ENCODE measurements at places on chromosomes 16 and 17.

- DNase-seq, result no peak
Measured at GRCh38 chr17:34220752-34221395, 34.2 kb upstream of the CCL2 start.

- no peak for DNase-seq
Measured at GRCh38 chr17:16462070-16462864, 29.7 kb downstream of the LRRC75A start.

- no peak for DNase-seq
Measured at GRCh38 chr16:52993179-52993578, 59.5 kb downstream of the CHD9NB start.

- DNase-seq, result no peak
Measured at GRCh38 chr17:246226-246625, 64.8 kb upstream of the DOC2B start.

DNA sequence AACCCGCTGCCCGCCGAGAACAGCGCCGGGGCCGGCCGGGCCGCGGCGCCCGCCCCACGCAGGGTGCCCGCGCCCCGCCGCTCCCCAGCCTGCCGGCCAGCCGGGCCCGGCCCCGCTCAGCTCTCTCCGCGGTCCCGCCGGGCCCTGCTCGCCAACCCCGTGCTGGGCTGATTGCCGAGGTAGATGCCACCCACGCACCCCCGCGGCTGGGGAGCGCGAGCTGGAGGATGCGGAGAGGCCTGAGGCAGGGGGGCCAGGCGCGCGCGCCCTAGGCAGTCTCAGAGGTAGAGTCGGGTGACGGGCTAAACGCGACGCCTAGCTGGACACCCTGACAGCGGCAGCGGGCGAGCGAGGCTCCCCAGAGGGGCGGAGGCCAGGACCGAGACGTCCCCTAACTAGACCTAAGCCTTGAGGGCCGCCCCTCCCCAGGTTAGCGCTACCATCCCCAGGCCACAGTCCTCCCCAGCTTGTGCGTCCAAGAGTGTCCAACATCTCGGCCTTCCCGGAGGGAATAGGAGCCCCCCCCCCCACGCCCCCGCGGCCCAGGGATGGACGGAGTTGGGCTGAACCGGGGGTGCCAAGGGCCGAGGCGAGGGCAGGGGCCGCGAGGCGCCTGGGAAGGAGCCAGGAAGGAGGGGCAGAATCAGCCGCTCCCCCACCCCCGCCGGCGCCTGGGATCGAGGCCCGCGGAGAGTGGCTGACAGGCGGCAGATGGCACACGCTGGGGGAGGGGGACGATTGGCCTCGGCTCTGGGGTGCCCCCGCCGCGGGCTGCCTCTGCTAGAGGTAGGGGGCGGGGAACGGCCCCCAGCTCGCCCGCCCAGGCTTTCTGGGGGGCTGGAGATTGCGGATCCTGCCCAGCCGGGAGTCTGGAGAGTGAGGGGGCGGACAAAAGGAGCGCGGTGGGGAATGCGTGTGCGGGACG lies 2.5 kb upstream of the ZNF423 start:
- DNase-seq, result no peak

- DNase-seq, result no peak
Measured at GRCh38 chr16:10729104-10730048, 14.3 kb upstream of the NUBP1 start.

- peak; percentile 58 for DNase-seq
Measured at GRCh38 chr17:42183741-42184711, 1.2 kb downstream of the HCRT start.

GRCh38 chr17:1484676-1485422 lies 7.6 kb downstream of the MYO1C start:
- peak; percentile 39 for DNase-seq

DNA sequence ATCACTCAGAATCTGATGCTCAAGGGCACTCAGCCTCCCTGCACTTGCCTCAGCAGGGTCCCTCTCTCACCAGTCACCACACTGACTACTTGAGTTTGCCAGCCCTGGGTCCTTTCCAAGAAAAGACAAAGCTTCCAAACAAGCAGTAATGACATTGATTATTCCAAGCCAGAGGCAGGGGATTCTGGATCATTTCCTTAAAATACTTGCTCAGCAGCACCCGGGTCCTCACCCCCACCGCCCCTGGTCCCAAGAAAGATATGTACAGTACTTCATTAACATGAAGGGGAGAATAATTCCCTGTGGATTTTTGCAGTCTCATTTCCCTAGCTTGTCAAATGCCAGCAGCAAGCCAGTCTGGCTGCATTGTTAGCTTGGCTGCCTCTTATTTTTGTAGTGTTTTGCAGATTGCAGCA lies 83.2 kb upstream of the GNAO1 start:
- DNase-seq, result no peak

DNA sequence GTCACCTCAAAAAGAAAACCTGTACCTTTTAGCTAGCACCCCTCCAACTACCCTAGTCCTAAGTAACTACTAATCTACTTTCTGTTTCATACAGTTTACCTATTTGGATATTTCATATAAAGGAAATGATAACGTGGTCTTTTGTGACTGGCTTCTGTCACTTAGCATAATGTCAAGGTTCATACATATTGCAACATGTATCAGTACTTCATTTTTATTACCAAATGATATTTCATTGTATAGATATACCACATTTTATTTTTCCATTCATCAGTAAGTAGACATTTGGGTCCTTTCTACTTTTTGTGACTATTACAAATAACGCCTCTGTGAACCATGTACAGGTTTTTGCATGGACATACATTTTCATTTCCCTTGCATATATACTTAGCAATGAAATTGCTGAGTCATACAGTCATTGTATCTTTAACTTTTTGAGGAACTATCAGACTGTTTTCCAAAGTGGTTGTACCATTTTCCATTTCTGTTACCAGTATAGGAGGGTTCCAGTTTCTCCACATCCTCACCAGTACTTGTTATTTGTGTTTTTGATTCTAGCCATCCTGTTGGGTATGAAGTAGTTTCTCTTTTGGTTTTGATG lies 23.7 kb downstream of the MOSMO start:
- DNase-seq, result no peak

DNA sequence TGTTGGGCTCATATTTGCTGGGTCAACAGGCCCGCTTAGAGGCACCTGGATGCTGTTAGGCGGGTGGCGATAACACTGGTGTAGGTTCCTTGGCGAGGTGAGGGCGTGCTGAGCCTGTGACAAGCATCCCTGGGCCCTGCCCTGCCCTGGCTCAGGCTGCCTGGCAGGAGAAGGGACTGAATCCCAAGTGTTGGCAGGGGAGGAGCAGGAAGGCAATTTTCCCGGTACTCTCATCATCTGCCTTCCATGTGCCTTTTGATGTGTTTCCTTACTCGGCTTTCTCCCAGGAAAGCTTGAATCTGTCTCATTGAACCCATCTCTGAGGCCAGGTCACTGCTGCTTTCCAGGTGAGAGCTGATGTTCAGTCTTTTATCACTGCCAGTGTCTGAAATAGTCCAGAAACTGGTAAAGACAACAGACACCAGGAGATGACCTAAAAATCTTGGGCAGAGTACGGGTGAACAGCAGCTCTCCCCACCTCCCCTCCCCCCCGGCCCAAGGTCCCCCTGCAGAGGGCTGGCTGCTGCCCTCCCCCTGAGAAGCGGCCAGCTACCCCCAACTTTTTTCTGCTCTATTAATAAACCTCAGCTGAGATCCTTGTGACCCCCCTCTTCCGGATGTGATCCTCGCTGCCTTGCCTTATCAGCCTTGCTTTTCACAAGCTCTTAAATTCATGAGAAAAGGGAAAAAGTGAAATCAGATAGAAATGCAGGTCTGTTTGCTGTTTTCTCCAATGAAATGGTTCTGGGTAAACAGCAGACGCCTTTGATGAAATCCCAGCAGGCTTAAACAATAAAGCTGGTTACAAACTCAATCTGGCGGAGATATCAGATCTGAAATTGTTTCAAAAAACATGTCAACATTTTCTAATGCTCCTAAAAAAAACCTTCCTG lies 29.0 kb downstream of the RTN4RL1 start:
- DNase-seq, result no peak

- DNase-seq, result no peak
Measured at GRCh38 chr16:88610909-88611812, 27.2 kb upstream of the IL17C start.

DNA sequence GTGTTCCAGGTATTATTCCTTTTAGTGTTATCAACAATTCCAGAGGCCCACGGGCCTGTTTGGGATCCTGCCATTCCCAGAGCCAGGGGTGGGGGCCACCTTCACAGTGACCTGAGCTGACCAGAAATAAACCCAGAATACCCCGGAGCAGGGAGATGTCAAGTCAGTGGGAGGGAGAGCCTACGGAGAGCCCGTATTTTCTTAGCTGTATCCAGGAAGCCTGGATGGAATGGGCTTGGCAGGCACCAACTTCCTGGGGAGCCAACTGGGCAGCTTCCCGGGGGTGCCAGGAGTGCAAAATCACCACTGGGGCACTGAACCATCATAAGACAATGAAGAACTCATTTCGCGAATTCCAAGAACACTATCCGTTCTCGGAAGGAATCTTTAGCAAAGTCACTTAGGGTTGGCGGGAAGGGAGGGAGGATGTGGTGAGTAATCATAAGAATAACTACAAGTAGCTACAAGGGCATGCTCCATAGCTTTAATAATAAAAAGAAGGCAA lies 13.2 kb upstream of the MRTFB start:
- DNase-seq, result no peak

DNA sequence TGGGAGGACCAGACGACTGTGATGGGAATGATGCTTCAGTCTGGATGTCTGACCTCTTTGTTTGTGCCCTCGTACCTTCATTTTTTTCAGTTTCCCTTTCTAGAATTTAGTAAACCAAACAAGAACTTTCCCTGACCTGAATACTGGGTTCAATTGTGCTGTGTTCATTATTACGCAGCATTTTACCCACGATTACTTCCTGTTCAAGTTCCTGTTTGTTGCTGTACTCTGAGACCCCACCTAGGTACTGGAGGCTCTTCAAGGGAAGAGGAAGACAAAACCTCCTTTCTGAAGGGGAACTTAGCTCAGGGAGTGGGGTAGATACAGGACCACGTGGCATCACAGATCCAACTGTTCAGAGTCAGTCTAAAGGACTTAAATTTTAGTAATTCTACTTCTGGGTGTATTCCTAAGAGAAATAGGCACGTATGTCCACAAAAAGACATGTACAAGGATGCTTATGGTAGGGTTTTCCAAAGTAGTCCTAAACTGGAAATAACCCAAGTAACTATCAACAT lies 9.2 kb upstream of the PRKCB start:
- DNase-seq, result no peak

DNA sequence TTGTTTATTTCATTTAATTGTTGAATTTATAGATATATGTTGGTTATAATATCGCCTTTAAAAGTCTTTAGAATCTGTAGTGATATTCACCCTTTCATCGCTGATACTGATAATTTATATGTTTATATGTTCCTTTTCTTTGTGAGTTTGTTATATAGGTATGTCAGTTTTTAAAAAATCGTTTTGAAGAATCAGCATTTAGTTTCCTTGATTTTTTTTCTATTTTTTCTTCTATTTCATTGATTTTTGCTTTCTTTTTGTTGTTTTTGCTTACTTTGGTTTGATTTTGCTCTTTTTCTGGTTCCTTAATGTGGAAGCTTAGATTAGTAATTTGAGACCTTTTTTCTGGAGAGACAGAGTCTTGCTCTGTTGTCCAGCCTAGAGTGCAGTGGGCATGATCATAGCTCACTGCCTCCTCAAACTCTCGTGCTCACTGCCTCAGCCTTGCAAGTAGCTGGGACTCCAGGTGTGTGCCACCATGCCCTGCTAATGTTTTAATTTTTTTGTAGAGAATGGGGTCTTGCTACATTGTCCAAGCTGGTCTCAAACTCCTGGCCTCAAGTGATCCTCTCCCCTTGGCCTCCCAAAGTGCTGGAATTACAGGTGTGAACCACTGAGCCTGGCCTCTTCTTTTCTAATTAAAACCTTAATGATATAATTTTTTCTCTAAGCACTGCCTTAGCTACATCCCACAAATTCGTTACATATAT lies 7.5 kb downstream of the IST1 start:
- no peak for DNase-seq

GRCh38 chr16:735982-736453 lies 4.8 kb downstream of the CIAO3 start:
- DNase-seq, result no peak
